Nucleus accumbens (tissue), 56 donors: ENCODE measurements at places on chromosomes 13 and 19.

- DNase-seq, result no peak
Observed at GRCh38 chr19:16076958-16077611, 790 bp downstream of the TPM4 start.

DNA sequence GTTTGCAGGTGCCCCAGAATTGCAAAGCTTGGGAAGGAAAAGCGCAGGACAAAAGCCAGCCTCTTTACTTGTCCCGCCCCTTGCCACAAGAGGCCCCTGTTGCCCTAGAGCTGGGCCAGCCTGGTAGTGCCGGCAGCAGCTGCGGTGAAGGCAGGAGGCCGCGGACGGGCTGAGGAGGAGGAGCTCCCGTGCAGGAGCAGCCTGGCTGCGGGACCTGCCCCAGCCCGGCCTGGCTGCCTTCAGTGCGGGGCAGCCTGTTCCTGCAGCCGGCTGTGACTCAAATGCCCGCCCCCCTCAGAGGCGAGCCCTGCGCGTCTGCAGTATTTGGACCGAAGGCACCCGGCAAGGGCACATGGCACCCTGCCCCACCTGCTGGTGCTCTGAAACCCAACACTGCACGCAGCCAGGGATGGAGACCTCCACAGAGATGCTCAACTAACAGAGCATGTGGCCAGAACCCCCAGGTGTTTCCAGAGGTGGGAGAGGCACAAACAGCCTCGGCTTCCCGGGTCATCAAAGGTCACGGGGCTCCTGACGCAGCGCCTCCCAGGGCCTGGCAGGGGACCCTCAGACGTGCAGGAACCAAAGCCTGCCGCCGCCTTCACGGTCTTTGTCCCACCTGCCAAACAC is 29.7 kb downstream of the NAXD start:
- peak; percentile 75 for DNase-seq

DNA sequence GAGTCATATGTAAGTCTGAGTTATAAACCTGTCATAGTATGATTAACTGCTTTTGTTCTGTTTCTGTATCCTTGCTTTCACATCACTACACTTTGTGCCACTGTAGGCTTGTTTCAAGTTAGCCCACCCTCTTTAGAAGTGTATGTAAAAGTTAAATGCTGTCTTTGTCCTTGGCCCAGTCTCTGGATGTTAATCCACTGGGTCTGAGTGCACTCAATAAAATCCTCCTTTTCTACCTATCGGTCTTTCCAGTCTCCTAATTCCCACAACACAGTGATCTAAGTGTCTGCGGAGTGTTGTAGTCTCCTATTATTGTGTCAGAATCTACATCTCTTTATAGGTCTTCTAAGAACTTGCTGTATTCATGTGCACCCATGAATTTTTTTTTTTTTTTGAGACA is 14.1 kb downstream of the ZNF429 start:
- DNase-seq, result no peak

DNA sequence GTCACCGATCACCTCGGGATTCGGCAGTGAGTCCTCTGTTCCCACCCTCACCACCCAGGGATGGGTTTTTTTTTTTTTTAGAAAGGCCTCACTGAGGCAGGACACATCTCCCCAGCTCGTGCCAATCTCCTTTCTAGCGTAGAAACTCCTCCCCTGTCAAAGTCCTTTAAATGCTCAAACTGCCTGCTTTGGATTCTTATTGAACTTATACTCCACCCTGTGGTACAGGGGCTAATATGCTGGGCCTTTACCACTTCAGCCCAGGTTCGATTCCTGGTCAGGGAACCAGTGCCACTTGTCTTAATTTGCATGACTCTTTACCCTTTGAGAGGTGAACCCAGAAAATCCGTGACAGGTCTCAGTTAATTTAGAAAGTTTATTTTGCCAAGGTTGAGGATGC is 8.3 kb upstream of the ZNF14 start:
- DNase-seq, result no peak

DNA sequence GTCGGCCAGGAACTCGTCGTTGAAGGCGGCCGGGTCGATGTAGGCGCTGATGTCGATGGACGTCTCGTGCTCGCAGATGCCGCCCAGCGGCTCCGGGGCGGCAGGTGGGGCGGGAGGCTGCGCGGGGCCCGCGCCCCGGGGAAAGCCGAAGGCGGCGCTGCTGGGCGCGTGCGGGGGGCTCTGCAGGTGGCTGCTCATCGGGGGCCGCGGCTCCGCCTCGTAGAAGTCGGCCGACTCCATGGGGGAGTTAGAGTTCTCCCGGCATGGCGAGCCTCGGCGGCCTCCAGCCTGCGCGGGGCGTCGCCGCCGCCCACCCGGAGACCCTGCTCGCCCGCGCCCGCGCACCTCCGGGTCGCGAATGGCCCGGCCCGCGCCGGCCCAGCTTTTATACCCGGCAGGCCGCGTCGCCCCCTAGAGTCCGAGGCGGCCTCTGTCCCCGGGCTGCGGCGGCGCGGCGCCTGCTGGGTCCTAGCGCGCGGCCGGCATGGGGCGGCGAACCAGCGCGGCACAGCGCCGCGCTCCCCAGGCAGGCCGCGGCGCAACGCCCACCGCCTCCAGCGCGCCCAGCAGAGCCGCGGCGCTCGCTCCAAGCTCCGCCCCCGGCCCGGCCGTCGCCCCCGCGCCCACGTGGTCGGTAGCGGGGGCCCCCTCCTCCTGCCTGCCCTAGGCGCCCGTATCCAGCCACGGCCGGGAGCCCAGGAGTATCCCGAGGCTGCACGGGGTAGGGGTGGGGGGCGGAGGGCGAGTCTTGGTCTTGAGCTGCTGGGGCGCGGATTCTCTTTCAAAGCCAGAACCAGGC is at the start of gene CEBPA:
TSS of gene CEBPA (minus strand) at position 360 of the 799 bp plus-strand sequence. CDS start at position 240, 120 bp downstream.
- peak; percentile 49 for DNase-seq

- DNase-seq, result no peak
Observed at GRCh38 chr13:111646456-111646855, 326.0 kb downstream of the TEX29 start.

GRCh38 chr13:39506559-39507390 is 96.2 kb downstream of the LHFPL6 start:
- DNase-seq, result no peak

- DNase-seq, result no peak
Observed at GRCh38 chr13:87667686-87668085, 3.5 kb upstream of the SLITRK5 start.
